ENCODE measurements at places on chromosomes 3 and 15.

DNA sequence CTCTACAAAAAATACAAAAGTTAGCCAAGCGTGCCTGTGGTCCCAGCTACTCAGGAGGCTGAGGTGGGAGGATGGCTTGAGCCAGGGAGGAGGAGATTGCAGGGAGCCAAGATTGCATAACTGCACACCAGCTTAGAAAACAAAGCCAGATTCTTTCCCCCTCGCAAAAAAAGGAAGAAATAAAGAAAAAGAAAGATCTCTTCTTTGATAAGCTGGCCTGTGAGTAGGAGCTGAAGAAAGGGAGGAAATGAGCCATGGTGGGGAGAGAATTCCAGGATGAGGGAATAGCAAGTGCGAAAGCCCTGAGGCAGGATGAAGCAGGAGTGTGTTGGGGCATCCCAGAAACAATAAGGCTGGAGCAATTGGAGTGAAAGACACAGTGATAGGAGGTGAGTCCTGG, 24.5 kb upstream of the TOP2B start:
- DNase-seq = no peak

DNA sequence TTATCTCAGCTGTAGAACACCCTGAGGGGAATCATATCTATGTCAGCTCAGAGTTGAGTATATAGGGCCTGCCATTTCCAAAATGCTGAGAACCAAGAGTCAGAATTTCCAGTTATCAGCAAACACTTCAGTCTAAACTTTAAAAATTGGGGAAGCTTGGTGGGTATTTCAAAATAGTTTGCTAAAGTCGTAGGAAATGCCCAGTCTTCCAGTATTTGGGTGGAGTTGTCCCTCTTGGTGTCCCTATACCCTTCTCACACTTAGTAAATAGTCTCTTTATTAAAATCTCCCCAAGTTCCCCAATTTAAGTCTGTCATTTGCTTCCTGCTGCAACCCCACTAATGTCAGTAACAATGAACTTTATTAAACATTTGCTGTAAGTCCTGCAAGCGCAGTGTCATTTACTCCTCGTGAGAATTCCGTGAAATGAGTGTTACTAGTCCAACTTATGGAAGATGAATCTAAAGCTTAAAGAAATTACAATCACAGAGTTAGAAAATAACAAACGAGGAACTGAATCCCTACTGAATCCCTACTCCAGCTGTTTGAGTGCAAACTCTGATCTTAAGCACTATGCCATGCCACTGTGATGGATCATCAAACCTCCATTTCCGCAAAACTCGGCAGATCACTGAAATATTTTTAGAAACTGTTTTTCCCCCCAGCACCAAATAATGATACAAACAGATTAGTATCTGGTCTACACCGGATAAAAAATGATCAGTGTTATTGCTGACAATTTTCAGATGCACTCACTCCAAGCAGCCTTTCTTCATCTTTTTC, 341.7 kb upstream of the PROK2 start:
- no peak for DNase-seq

GRCh38 chr3:165854696-165855095, 17.5 kb upstream of the BCHE start:
- DNase-seq = no peak

- DNase-seq = no peak
Observed at GRCh38 chr3:124372775-124373174, 357.5 kb upstream of the UMPS start.

GRCh38 chr15:58357529-58358476, 74.0 kb upstream of the LIPC start:
- DNase-seq = no peak

- DNase-seq = no peak
Observed at GRCh38 chr15:23050708-23051107, 11.3 kb upstream of the TUBGCP5 start.

- DNase-seq = no peak
Observed at GRCh38 chr3:195440379-195440778, 2.4 kb downstream of the ACAP2 start.

DNA sequence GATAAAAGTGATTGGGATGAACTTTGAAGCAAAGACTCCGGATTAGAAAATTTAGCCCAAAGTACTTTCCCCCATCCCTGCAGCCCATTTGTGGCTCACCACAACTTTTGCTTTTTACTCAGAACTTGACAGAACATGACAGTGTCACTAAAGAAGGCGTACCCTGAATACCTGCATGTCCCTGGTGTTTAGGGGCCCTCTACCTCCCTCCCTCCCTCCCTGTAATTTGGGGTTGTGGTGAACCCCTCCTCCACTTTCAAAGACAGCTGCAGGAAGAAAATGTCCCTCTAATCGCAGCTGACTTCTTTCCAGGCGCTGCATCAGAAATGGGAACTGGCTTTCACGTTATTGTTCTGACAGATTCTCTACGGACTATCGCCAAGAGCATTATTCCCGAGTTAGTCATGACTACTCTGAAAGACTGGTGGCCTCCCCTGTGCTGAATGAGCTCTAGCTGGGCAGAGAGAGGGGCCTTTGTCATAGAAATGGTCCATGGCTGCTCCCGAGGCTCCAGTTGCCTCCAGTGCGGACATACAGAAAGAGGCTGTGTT, 93.2 kb upstream of the ARHGEF3 start:
- peak; percentile 22 for DNase-seq

DNA sequence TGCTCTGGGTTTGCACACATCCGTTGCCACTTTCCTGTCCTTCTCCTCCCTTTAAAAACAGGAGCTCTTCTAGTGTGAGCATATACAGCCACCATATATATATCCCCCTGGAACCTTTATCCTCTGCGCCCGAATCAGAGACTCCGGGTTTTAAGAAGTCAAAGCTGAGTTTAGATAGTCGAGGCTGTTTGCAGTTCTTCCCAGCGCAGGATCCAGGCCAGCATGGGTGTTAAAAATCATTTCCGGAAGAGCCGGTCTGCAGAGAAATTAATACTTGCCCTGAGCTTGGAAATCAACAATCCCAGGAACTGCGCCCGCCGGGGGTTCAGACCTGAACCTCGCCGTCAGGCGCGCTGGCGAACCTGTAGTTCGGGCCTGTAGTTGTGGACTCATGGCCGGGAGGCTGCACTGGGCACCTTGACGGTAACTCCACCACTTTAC, 2.3 kb downstream of the SHOX2 start:
- no peak for DNase-seq

GRCh38 chr3:188683032-188683521, 488.7 kb upstream of the TPRG1 start:
- no peak for DNase-seq

GRCh38 chr15:48871542-48871941, 6.4 kb upstream of the EID1 start:
- DNase-seq = no peak

DNA sequence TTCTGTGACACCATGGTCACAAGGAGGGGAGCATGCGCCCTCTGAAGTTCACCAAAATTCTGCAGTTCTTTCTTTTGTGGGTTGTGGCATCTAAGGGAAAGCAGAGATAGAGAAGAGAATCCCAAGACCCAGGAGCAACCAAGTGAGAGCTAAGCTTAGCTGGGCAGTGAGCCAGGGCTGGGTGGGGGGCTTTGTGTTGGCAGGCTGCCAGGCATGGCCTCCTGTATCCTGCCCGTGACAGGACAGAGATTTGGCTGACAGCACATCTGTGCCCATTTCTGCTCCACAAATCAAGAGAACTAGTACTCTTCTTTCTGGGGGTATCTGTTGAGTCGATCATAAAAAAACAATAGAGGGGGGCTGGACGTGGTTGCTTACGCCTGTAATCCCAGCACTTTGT, 66.2 kb downstream of the NMNAT3 start:
- no peak for DNase-seq

GRCh38 chr3:172702256-172702655, 8.6 kb downstream of the NCEH1 start:
- no peak for DNase-seq

DNA sequence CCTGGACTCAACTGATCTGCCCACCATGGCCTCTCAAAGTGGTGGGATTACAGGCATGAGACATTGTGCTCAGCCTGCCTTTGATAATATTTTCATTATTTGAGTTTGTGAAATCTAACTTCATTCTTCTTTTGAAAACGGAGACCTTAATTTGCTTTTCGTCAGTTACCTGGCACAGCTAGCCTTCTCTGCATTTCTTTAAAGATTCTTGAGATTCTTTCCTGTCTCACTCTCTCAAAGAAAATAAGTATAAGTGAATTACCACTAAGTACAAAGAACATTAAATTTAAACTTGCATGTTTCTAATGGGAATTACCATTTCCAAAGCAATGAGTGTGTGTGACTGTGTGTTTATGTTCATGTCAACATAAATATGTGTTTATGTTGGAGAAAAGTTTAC, 187.9 kb downstream of the NFKBIZ start:
- no peak for DNase-seq

- no peak for DNase-seq
Observed at GRCh38 chr3:51879937-51880336, 4.5 kb upstream of the IQCF5 start.

DNA sequence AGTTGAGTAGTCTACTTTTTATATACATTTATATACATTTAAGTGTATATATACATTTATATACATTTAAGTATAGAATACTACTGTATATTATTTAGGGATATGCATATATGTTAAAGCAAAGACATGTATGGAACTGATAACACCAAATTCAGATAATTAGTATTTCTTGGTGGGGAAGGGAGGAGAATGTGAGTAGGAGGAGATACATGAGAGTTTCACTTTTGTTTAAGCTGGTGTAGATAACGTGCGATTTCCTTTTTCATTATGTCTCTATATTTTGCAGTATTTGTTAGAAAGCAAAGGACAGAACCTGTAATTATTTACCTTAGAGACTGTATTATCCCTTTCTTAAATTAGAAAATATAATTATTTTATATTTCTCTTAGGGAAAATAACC, 16.6 kb upstream of the NIT2 start:
- DNase-seq = peak; percentile 8

GRCh38 chr3:140822401-140823047, 119.1 kb upstream of the SLC25A36 start:
- DNase-seq = no peak

- no peak for DNase-seq
Observed at GRCh38 chr15:60352525-60352924, 45.3 kb downstream of the ANXA2 start.

DNA sequence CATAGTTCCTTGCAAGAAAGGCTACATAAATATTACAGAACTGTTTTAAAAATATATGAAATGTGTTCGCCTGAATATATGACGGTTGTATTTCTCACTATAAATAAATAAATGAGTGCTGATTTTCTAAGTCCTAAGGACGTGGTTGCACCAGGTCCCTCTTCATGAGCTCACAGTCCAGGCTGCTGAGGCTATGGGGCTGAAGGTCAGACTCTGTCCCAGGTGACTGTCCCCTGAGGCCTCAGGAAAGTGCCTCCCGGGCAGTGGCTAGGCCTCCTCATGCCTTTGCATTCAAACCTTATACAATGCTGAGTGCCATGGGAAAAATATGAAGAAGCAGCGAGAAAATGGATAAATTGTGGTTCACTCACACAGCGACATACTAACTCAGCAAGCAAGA, 43.5 kb upstream of the SSR3 start:
- DNase-seq = no peak

- DNase-seq = no peak
Observed at GRCh38 chr15:68818769-68819494, 1.8 kb downstream of the ANP32A start.

DNA sequence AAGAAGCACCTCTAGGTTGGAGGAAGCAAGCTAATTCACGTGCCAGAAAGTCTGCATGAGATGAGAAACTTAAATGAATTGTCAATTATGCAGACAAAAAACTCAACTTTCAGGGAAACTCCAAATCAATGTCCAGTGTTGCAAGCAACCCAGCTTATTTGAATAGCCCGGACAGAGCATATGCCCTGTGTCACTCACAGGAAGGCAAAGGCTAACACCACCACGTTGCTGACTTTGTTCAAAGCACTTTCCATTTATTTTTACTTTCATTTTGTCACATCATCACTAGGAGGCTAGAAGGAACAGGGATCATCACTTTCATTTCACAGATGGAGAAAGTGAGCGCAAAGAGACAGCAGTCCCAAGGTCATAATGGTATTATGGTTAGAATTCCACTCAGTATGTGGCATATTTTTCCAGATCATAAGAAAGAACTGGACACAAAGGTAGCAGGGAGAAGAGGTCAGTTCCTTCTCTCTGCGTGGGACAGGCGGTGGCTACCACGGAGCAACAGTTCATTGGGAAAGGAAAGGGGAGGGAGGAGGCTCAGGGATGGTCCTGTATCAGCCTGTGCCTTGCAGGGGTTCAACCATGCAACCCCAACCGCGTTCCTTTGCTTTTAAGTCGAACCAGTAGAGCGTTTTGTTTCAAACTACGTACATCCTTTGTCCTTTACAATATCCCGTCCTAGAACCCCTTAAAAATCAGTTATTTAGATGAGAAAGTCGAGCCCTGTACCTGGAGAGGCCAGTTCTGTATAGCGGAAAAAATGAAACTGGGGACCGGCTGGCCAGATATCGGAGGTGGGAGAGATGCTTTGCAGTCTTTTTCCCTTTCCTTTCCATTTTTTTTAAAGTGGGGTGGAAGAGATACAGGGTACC, 1.1 kb downstream of the HEG1 start:
- no peak for DNase-seq

- no peak for DNase-seq
Observed at GRCh38 chr15:34726406-34727100, 28.2 kb downstream of the GJD2 start.

- no peak for DNase-seq
Observed at GRCh38 chr15:60376677-60377095, 21.1 kb downstream of the ANXA2 start.

DNA sequence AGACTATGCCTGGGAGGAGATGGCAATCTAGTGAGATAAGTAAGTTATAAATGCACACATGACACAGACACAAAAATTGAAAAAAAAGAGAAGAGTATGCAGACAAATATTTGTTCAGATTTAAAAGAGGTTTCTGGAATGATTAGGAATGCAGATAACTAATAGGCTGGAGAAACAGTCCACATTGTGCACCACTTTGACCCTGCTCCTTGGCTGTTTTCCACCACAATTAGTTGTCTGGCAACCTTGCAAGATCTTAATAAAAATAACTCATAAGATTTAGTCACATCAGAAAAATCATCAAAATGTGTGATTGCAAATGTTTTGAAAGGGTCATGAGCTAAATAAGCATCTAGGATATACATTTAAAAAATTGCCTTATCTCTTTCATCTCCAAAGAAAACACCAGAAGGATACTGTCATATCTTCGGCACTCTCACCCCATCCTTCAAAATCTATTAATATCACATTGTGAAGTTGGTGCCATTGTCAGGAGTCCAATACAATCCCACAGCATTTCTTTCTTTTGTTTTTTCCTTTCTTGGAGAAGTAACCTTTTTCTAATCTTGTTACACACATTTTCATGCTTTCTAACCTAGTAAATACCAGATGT, 153.7 kb upstream of the KCNMB2 start:
- DNase-seq = no peak

GRCh38 chr3:148309390-148310035, 388.2 kb upstream of the AGTR1 start:
- DNase-seq = no peak

GRCh38 chr3:16280671-16281070, 15.7 kb downstream of the OXNAD1 start:
- no peak for DNase-seq

- DNase-seq = no peak
Observed at GRCh38 chr15:85704720-85705429, 89.8 kb downstream of the KLHL25 start.

Measured in GM18507 (cell line).